Head of caudate nucleus (tissue), 42 donors: ENCODE measurements at places on chromosomes 1 and 21.

GRCh38 chr1:111690306-111690617, 48.9 kb downstream of the INKA2 start:
- peak; percentile 12 for DNase-seq

DNA sequence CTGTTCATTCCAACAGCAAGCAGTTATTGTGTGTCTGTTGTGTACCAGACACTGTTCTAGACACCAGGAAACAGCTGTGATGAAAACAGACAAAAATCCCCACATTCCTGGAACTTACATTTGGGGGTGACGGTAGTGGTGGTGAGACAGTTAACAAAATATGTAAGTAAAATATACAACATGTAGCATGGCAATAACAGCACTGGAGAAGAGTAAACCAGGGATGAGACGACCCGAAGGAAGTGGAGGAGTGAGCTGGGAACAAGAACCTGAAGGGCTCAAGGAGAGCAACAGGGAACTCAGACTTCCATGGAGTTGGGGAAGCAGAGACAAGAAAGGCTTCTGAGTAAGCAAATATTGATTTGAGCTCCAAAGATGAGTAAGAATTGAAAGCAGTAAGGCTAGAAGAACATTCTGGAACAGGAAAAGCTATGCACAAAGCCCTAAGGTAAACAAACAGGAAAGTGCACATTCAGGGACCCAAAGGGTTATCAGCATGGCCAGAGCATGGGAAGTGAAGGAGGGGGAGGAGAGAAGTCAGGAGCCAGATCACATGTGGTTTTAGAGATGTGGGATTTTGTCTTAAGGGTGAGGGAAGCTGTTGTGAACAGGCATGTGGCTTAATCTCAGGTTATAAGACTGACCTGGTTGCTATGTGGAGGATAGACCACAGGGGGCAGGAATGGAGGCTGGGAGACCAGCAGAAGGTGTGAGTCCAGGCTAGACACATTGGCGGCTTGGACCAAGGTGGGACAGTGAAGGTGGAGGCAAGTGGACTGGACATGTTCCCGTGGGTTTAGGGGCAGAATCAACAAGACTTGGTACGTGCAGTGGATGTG, 7.3 kb downstream of the CSF1 start:
- no peak for DNase-seq

DNA sequence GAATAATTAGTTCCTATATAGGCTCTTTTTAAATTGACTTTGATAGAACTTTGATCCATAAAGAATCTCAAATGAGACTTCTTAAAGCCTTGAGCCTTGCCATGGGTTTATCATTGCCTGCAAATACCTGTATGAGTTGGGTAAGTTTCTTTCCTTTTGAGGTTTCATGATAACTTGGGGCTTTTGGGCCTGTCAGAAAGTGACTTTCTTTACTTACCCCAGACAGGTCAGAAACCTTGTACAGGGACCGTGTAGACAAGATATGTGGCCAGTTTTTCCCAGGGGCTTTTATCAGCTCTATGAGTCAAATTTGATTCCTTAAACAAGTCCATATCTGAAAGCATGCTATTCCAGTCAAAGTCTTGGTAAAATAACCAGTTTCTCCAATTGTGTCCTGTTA, 17.3 kb downstream of the KCTD3 start:
- DNase-seq = no peak

DNA sequence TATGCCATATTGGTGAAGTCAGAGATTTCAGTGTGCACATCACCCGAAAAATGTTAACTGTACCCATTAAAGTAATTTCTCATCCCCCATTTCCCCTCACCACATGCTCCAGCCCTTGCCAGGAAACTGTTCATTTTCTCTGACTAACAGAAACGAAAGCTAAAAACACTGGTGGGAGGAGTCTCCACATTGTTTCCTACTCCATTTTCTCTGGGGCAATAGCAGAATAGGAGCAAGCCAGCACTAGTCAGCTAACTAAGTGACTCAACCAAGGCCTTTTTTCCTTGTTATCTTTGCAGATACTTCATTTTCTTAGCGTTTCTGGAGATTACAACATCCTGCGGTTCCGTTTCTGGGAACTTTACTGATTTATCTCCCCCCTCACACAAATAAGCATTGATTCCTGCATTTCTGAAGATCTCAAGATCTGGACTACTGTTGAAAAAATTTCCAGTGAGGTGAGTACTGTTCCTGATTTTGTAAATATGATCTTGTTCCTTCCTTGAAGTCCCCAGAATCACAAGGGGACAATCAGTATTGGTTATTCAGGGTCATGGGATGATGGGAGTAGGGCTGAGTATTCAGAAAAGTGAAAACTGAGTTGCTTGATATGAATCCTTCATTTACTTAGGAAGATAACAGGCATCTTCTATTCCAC, at the start of gene IFI16:
Gene IFI16, plus strand, starts transcription at position 204 of the 658 bp plus-strand sequence. CDS start 4,774 bp downstream, outside the sequence.
- DNase-seq = peak; percentile 24

DNA sequence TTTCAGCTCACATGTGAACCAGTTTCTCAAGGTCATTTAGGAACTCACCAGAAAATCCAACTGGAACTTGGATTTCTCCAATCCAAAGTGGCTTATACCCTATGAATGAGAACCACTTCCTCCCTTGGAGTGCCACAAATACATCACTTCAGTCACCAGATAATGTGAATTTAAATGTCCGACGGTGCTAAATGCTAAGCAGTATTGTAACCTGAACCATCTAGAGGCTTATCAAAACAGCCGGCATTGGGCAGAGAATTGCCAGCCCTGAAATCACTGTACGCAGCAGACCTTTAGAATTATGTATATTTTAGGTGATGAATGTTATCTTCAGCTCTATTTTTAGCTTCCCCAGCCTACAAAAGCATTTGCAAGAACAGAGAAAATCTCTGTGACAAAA, 76.8 kb upstream of the COX20 start:
- no peak for DNase-seq

GRCh38 chr1:42335809-42336518, 929 bp upstream of the FOXJ3 start:
- DNase-seq = no peak

- no peak for DNase-seq
These were observed 12.6 kb upstream of the PSMA5 start for GRCh38 chr1:109438798-109439297.

DNA sequence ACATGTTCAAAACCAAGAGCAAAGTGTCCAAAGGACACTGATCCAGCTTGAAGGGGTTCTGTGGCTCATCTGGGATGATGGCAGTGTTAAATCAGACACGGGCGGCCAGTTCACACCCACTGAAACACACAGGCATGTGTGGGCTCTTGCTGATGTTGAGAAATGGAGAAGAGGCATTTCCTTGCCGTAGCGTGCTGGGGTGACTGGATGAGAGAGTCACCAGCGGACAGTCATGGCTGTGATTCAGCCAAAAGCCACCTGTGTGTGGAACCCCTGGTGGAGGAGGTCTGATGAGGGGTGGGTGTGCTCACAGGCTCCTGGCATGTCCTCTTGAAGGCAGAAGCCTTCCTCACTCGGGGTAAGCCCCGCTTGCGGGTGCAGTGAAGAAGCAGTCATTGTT, 7.2 kb downstream of the C1orf35 start:
- DNase-seq = no peak

- no peak for DNase-seq
These were observed 1.8 kb downstream of the CALML6 start for GRCh38 chr1:1916851-1917251.

- DNase-seq = no peak
These were observed 10.4 kb upstream of the ZNF670 start for GRCh38 chr1:247088967-247089366.

DNA sequence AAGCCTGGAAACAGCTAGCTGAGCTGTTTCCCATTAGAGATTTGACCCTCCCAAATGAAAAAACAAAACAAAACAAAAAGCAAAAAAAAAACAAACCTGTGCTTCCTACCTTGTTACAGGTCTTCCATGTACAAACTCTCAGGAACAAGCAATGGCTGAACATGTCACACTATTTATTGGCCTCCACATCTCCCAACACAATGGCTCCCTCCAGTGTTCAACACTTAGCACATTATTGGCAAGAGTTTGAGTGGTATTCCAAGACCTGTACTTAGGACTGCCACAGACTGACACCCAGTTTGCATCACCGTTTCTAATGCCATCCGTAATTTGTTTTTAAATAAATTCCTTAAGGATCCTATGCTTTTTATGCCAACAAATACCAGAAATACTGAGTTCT, 195.0 kb upstream of the OLFM3 start:
- peak; percentile 8 for DNase-seq

GRCh38 chr1:213980906-213981305, 6.9 kb upstream of the PROX1 start:
- DNase-seq = no peak

GRCh38 chr21:43281661-43282357, 113.0 kb downstream of the CRYAA start:
- DNase-seq = no peak
